ENCODE measurements at places on chromosomes 11 and 22. TPM values are rescaled to one million over a fixed set of nuclear protein-coding genes. Genes with fewer than 3 reads are reported as not detected.
A peak's percentile ranks its signal among the peaks of the same experiment; 100 is the strongest.

GRCh38 chr11:13229136-13229535 lies 48.5 kb upstream of the BMAL1 start:
- DNase-seq, result no peak

DNA sequence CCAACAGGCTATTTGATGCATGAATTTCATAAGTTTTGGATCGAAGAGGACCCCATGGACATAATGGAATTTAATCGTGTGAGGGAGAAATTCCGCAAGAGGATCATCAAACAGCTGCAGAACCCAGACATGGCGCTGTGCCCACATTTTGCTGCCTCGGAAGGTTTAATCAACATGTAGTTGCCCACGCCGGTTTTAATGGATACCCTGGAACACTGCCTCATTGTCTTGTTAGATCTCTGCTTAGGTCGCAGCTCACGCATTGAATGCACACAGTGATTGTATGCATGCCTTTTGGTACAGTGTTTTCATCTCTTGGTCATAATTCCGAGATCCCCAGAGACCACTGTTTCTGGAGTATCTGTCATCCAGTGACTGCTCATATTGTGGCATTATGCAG lies 46.8 kb downstream of the SLN start:
- DNase-seq, result no peak

DNA sequence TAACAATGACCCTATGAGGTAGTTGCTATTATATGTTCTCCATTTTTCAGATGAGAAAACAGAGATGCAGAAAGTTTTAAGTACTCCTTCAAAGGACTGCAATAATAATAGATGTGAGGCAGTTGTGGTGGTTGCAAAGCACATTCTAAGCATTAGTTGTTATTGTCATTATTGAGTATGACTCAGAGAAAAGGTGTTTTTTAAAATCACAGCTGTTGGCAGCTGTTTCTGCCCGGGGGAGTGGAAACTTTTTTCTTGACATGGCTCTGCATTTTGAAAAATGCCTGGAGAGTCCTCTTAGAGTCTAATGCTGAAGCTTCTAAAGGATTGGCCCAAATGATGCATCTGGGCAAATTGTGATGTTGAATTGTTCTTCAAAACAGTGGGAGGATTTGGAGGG lies 244.5 kb upstream of the MPPED2 start:
- no peak for DNase-seq

DNA sequence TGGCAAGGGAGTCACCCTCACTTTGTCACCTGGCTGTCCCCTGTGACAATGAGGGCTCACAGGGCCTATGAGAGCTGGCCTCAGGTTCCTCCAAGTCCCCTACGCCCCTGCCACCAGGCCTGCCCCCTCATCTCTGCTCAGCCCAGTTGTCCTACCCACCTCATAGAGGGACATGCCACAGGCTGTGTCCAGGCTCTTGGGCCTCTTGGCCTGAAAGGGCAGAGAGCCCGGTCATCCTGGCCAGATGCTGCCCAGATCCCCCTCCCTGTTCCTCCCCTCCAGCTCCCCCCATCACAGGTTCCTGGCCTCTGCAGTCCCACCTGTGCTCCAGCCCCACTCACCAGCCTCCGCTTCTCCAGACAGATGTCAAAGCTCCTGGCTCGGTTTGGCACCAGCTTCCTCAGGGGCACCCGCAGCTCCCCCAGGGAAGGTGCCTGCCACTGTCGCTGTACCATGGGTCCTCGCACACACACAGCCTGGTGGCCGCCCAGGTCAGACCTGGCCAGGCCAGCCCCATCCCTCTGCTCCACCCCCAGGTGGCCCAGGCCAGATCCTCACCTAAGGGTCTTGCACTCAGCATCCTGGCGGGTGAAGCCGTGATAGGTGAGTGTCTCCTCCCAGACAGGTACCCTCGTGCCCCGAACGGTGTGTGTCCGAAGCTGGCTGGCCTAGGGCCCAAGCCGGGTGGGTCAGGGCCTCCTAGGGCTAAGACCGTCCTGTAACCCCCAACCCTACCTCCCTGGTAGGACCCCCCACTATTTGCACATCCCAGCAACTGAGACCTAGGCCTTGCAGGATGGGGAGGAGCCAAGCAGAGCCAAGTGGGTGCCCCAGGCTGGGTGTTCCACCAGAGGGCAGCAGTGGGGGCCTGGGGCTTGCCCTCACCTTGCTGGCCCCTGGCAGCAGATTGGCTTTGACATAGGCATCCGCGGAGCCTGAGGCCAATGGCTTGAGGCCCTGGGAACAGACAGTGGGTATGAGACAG lies 8.3 kb downstream of the NDUFV1 start:
- DNase-seq, result no peak

- DNase-seq, result no peak
Measured at GRCh38 chr11:73577496-73577917, 20.4 kb downstream of the FAM168A start.

DNA sequence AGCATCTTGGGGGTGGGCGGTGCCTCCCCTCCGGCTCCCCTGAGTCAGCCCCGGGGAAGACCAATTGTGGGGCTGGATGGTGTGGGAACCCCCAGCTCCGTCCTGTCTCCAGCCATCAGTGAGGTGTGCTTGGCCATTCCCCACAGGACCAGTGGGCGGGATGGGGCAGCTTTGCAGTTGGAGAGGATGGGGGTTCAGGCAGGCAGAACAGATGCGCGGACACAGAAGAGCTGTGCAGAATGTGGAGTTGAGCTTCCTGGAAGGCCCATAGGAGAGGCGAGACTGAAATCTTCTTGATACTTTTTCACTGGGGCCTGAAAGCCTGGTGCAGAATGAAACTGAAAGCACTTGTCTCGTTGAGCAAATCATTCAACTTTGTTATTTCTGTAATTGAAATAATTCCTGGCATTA lies 23.8 kb downstream of the PARVB start:
- DNase-seq, result no peak

GRCh38 chr11:78560826-78561484 lies 13.7 kb downstream of the NARS2 start:
- DNase-seq, result no peak

GRCh38 chr22:19120829-19121630 lies 1.2 kb downstream of the DGCR2 start:
- peak; percentile 33 for DNase-seq

DNA sequence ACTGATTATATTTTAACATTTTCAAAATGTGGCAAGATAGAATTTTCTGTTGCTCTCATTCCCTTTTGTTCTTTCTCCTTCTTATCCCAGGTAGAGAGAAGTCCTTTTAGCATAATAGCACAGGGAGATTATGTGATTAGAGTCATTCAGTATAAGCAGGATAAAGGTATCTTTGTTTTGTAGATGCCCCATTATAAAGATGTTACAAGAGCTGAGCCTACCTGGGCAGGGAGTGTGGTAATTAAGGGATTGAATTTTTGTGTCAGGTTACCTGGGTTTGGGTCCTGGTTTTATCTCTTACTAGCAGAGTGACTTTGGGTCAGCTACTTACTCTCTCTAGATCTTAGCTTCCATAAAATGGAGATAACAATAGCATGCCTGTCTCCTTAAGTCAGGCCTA lies 536.5 kb downstream of the TMEM135 start:
- no peak for DNase-seq

GRCh38 chr11:105183426-105183825 lies 43.9 kb upstream of the CARD18 start:
- no peak for DNase-seq

DNA sequence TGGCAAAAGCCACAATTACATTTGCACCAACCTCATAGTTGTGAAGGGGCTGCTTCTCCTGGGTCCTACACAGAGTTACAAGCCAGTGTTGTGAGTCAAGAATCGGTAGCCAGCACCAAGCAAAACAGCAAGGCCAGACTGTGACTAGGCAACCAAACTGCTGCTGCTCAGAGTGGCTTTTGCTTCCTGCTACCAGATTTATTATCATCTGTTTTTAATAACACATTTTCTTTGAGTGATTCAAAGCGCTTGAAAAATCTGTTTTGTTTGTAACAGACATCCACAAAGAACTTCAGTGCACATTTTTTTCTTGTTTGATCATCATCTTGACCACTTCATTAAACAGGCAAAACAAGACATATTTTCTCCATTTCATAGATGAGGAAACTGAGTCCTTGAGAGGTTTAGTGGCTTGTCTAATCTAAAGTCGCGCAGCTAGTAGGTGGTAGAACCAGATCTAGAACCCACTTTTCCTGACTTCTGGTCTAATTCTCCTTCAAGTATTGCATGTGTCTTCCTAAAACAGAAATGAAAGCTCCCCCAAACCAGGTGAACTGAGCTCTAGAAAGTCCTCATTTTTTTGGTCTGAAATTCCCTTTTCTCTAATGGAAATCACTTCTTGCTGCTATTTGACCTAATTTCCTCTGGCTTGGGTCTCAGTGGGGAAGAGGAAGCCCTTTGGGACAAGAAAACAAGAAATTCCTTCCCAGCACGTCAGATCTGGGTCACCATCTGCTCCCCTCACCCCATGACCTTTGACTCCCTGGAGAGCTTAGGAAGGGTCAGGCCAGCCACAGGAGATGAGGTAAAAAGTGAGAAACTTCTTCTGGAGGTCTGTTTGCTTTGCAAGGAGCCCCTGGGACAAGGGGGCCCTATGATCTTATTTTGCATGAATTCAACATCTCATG lies 39.9 kb downstream of the CWC15 start:
- DNase-seq, result no peak

- DNase-seq, result no peak
Measured at GRCh38 chr22:26041931-26042330, 127.3 kb upstream of the SEZ6L start.

- DNase-seq, result no peak
Measured at GRCh38 chr22:36182056-36182455, 19.6 kb downstream of the APOL4 start.

DNA sequence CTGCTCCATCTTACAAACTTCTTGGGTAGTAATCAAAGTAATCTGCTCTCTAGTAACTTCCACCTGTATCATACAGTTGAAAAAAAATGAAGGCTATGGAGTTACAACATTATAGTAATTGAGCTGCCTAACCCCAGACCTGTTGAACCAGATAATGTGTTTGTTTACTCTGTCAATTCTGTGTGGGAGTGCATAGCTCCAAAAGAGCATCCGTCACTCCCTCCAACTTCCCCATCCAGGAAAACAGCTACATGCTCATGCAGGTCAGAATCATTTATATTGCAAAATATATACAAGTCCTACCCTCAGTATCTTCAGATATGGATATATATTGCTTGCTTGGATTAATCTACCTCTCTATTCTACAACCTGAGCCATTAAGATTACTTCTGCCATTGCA lies 244.0 kb upstream of the ANO5 start:
- no peak for DNase-seq

Gene MMP27
- not detected for total RNA-seq

Gene APOBEC3A
- total RNA-seq, result not detected

Gene CBL
- 26.4 TPM for total RNA-seq

Gene MS4A12
- total RNA-seq, result not detected

Gene OR51V1
- not detected for total RNA-seq

Gene SLC22A6
- not detected for total RNA-seq

Gene RAB38
- 15.6 TPM for total RNA-seq
